ENCODE measurements at places on chromosomes 13 and 19.

- DNase-seq = no peak
These were observed 1.5 kb downstream of the SMAD9 start for GRCh38 chr13:36918246-36919131.

- no peak for DNase-seq
These were observed 1.7 kb downstream of the RBM26 start for GRCh38 chr13:79404361-79404760.

DNA sequence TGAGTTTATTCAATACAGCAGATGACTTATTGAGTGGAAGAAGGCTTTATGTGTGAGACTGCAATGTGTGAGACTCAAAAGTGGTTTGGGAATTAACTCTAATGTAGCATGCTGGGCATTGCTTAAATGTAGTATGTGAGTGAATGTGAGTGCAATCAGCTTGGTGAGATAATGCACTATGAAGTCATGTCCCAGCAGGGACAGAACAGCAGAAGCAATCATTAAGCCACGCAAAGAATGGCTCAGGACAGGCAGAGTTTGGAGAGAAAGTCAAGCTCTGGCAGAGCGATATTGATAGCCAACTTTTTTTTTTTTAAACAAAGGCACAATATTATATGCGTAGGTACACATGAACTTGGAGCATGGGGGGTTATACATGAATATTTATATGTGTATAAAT lies 597.7 kb downstream of the GPC6 start:
- no peak for DNase-seq

DNA sequence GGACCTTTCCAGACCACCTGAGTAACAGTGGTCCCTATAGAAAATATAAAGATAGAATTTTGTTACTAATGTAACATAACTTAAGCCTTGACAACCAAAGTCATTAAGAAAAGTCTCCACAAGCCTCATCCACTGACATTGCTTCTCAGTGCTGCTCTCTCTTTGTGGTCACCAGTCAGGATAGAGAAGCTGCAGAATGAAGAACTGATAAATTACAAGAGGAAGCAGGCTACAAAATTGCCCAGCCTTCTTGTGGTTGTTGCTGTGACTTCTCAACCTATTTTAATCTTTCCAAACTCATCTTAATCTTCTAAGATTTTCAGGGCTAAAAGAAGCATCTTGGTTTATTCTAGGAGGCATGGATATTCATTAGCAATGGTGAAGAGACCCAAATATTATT lies 343.8 kb downstream of the MZT1 start:
- no peak for DNase-seq

GRCh38 chr13:23460309-23460708 lies 26.8 kb upstream of the SACS start:
- DNase-seq = no peak

GRCh38 chr19:2426611-2427428 lies 566 bp downstream of the TIMM13 start:
- peak; percentile 10 for DNase-seq

DNA sequence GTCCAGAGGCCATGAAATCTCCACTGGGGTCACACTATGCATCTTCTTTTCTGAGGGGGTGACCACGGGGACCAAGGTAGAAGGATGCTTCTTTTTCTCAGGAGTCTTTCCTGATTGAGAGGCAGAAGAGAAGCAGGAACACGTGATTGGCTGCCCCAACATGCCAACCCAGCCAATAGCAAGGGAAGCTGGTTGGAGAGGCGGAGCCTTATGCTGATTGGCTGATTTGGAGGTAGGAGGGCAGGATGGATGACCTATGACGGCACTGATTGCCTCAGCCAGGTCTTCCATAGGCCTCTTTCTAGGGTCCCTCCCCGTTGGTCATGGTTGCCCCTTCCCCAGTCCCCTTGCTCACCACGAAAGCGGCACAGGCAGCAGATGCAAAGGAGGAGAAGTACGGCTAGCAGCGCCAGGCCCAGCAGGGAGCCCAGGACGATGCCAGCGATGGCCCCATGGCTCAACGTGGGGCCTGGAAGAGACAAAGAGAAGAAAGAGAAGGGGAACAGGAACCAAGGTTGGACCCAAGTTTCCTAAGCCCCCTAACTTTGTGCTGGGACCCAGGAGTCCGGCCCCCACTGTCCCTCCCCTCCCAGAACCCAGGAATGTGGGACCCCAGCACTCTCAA lies 8.0 kb downstream of the VSIG10L start:
- DNase-seq = no peak

DNA sequence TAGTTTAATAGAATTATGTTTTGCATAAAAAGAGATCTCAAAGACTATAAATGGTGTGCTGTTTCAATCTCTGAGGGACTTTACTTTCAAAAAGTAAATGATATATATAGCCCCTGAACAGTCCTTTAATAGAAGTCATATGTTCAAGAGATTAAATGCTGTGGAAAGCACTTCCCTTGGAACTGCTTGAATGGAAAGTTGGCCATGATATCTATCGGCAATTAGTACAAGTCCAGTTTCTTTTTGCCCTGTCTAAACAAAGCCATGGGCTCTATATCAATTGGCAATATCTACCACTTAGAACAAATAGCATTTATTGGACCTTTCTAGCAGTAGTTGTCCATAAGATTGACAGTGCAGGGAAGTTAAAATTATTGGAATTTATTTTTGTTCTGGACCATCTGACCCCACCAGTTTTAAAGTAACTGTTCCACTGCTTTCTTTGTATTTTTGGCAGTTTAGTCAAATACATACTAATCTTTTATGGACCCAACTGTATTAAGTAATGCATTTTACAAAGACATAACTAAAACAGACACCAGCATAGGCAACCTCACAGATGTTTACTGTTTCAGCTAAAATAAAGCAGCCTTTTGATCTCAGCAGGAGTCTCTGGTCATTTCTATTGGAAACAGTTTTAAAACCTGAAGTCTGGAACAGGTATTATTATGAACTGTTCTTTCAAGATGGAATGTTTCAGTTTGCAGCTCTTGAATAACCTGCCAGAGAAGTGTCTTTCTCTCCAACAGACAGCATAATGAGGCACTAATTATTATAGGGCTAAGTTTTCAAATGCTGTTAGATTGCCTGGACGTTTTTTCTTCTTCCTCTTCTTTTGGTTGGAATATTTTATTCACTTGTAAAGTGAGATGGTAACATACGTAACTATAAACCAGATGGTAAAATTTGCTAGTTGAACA lies 282.6 kb downstream of the DCLK1 start:
- DNase-seq = no peak

DNA sequence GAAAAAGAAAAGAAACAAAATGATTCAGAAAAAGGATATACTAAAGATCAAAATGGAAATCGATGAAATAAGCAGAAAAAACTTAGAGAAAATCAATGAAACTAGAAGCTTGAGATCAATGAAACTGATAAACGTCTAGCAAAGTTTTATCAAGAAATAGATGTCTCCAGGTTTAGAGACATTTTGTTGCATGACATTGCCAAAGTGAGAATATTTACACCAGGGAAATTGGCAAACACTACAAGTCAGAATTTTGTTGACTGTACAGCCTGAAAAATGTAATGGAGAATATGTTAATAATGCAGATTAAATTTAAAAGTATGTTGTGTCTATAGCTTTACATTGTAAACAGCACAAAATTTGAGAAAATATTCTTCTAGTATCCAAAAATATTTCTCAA lies 5.3 kb upstream of the ZNF599 start:
- DNase-seq = no peak

GRCh38 chr13:67554286-67554685 lies 324.1 kb upstream of the PCDH9 start:
- peak; percentile 13 for DNase-seq

DNA sequence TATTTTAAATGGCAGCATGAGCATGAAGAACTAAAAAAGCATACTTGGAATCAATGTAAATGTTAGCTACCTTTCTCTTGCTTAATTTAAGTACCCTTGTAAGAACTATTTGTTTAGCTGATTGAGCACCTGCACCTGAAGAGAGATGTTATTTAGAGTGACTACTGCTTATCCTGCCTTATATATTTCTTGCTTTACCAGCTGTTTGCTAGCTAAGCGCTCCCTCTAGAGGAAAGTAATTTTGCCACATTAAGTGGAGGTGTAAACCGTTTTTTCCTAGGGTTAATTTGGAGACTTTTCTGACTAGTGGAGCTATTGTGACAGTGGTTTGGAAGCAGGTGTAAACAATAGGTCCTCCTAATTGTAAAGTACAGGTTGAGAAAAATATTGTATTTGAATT lies 19.4 kb upstream of the PSG2 start:
- no peak for DNase-seq

DNA sequence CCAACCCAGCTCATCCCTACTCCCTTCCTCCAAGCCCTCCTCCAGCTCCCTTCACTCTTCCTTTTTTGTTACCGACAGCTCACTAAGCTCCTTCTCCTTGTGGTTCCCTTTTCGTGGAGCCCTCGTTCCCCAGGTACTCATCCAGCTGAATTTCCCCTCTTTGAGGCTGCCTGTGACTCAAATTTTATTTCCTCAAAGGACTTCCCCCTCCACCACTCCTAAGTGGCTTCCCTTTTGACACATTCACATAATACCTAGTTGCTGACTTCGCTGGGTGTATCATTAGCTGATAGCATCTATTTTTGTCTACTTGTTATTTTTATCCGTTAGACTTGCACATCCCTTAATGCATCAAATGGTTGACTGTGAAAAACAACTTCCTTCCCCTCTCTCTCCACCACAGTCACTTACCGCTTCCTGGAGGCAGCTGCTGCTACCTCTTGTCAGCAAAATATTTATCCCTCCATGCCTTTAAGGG lies 14.5 kb downstream of the FFAR2 start:
- DNase-seq = no peak

GRCh38 chr19:46482631-46483030 lies 11.3 kb upstream of the PNMA8A start:
- no peak for DNase-seq
